ENCODE measurements at places on chromosomes 12 and 14.

DNA sequence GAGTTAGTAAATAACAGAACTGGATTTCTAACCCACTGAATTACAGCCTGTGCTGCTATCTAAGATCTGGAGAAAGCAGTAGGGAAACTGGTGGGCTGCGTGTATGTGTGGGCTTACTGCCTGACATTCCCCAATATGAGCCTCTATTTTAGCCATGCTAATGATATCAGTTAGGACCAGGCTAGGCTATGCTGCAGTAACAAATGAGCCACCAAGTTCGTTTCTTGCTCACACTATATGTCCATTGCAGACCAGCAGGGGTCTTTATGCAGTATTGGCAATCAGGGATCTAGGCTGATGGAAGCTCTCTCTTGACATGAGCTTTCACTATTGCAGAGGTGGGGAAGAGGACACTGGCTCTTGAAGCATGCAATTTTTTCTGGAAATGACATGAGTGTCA, 40.4 kb downstream of the FOS start:
- no peak for DNase-seq

DNA sequence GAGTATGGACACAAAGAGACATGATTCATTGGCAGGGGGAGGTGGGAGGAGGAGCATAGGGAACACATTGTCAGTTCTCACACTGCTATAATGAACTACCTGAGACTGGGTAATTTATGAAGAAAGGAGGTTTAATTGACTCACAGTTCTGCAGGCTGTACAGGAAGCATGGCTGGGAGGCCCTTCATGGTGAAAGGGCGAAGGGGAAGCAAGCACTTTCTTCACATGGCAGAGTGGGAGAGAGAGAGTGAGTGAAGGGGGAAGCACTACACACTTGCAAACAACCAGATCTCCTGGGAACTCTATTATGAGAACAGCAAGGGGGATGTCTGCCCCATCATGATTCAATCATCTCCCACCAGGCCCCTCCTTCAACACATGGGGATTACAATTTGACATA, 391.8 kb downstream of the BMP4 start:
- no peak for DNase-seq

- no peak for DNase-seq
Observed at GRCh38 chr12:67659292-67659691, 10.7 kb downstream of the DYRK2 start.

- no peak for DNase-seq
Observed at GRCh38 chr12:64801381-64801780, 23.1 kb upstream of the TBC1D30 start.

DNA sequence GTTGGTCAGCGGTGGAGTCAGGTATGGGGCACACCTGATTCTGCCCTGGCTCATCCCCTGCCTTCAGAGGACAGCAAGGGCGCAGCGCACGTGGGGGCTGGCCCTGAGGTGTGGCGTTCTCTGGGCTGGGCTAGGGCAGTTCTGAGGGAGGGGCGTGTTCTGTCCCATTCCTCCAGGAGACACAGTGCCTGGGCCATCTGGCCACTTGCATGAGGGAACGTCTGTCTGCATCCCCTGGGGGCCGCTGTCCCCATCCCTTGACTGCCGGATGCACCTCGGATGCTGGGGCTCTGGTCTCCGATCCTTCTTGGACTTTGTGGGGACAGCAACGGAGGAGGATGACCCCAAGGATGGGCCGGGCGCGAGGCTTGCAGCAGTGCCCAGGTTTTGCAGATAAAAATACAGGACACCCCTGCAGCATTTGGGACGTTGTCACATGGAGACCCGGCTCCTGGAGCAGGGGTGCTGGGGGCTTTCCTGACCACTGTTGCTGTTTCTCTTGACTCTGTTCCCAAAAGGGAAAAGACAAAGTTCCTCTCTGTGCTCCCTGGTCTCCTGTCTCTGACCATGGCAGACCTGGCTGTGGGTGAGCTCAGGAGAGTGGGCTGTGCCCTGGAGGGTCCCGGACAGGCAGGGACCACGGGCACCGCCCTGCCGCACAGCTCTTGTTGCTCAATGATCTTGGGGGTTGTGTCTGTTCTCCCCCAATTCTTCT, 6.9 kb downstream of the MTA1 start:
- no peak for DNase-seq

DNA sequence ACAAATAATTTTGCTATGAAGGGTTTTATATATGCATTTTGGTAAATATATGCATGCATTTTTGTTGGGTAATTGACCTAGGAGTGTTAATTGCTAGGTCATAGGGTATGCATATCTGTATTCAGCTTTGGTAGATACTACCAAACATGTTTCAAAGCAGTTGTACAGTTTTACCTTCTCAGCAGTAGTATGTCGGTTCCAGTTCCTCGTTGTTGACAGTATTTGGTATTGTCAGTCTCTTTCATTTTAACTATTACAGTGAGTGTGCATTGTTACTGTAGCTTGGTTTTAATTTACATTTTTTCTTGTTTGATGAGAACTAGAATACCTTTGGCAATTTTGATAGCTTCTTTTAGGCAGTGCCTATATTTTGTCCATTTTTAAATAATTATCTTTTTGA, 98.9 kb downstream of the ARID2 start:
- DNase-seq, result no peak

DNA sequence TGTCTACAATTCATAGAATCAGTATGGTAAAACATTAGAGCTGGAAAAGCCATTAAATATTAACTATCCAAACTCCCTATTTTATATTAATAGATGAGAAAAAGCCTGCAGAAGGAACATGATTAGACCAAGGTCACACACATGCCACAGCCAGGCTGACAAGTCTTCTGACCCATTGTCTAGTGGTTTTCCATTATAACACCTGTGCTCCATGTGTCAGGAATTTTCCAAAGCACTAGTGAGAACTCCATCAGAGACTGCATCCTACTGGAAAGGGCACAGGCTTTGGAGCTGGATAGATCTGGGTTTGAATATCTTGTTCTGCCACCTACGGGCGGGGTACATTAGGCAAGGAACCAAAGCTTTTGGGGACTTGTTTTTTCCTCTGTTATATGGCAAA, 325.5 kb downstream of the RAD51B start:
- no peak for DNase-seq

DNA sequence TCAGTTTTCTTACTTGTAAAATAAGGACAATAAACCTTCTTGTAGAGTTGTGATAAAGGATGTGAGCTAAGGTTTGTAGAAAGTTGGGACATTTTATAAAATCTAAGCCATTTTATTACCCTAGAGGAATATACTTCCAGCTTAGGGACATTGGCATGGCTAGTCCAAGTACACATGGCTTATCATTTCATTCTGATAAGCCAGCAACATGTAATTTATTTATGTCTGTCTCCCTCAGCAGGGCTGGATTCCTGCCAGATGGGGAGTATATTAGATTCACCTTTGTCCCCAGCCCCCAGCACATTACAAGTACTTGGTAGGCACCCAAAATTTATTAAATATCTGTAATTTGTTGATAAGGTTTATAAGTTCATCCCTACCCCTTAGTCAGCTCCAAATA, 6.3 kb upstream of the ATG14 start:
- no peak for DNase-seq

- no peak for DNase-seq
Observed at GRCh38 chr12:1830401-1830845, 10.1 kb downstream of the LRTM2 start.

DNA sequence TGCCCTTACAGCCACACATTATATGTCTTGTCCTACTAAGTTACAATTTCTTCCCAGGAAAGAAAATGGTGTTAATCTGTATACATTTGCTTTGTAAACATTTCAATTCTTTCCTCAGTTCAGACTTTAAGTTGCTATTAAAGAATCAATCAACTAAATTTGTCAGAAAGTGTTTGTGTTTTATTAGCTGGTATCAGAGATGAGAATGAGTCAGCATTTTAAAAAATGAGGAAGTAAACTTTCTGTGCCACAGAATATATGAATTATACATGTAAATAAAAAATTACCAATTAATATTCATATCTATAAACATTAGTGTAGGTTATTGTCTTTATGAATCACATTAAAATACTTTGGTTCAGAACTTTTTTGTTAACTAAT, 82.0 kb downstream of the LMO3 start:
- no peak for DNase-seq

DNA sequence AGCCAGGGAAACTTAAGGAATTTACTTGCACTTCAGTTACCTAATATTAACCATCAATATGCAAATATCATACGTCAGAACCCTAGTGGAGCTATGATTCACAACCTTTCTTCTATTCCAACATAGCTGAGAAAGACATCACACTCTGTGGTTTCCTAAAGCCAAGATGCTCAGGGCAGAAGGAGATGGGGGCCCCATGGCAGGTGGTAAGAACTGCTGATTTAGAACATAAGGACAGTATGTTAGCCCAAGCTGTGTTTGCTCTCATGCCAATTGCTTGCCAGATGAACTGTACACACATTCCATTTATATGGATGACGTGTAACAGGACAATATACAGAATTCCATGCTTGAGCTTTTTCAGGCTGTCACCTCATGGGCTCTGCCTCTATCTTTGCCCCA, 34.6 kb downstream of the HECTD4 start:
- DNase-seq, result no peak

DNA sequence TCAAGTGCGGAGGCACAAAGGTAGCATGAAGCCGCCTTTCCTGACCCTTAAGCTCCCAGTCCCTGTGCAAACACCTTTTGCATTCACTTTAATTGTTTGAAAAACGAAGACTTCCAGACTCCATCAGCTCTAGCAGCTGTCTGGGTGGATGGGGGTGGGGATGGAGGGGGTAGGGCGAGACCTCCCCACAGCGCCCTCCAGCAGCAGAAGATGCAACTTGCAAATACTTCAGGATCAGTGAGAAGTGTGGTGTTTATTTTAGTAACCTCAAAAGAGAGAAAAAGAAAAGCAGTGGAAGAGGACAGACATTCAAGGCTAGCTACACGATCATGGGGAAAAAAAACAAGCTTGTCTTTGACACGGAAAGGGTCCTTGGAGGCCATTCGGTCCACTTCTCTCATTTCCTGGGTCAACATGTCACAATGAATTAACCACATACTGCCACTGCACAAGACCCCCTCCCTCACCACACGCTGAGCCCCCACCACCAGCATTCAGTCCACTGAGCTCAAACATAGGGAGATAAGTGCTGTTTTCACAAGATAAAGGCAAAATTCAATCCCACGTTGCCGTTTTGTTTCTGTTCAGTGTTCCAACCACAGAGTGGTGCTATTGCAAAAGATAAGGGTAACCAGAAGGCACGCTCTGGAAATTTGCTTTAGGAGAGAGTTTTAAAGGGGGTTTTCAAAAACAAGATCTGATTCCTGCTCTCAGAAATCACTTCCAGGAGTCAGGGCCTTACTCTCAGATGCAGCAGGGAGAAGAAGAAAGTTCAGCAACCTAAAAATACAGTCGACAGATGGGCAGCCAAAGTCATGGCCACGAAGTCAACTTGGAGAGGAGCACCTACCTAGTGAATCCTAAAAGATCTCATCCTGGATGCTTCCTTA, 3.3 kb upstream of the NTF3 start:
- no peak for DNase-seq

- DNase-seq, result no peak
Observed at GRCh38 chr12:3607821-3608220, 116.8 kb downstream of the PRMT8 start.

DNA sequence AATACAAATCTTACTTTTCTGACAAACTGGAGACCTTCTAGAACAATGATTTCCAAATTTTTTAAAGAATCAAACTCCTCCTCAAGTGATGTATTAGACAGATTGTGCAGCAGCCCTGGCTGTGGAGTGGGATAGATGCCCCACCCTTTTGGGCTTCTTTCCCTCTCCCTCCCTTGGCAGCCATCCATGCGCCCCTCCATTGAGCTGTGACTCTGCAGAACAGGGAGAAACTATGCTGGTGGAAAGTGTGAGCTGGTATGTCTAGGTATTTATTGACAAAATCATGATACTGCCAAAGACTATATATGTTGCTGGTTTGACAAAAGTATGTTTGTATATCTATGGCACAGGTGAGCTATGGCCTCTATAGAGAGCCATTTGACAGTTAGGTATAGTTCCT, 138.5 kb downstream of the KTN1 start:
- no peak for DNase-seq

DNA sequence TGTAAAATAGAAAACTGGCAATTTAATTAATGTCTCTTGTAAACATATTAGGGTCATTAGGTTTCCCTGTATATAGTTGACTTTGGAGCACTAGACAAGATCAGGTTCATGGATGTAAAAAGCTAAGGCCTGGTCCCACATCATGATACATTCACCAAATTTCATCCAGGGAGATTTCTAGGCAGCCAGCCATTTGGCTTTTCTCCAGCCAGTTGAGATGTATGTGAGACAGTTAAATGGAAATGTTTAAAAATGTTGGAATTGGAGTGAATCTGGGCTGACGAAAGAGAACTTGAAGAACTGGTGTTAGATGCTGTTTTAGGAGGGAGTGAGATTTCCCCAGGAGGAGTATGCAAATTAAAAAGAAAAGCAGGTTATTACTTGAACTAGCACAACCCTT, 41.8 kb upstream of the CLEC14A start:
- DNase-seq, result no peak

GRCh38 chr14:20820063-20820904, 17.6 kb upstream of the RNASE1 start:
- DNase-seq, result no peak

- no peak for DNase-seq
Observed at GRCh38 chr14:68637106-68638021, 155.5 kb downstream of the ZFP36L1 start.

GRCh38 chr12:110846615-110847566, at the start of gene CCDC63:
Gene CCDC63, plus strand, starts transcription at chr12:110846987. Its CDS starts 5,968 bp downstream, at chr12:110852955.
- DNase-seq, result peak; percentile 20

- DNase-seq, result no peak
Observed at GRCh38 chr12:3205742-3206519, 128.8 kb downstream of the TSPAN9 start.

GRCh38 chr14:83006121-83006670, 1472.5 kb upstream of the SEL1L start:
- DNase-seq, result no peak

Data from CMK (cell line).